Stimulated activated CD4-positive, alpha-beta T cell treated with anti-CD3 and anti-CD28 coated beads, Interleukin-15, amount 100 ng/mL, for 24 hours (primary cell): ENCODE measurements at places on chromosomes 6 and 20.

GRCh38 chr6:13013681-13014503, 297.3 kb downstream of the PHACTR1 start:
- peak; percentile 3 for DNase-seq

DNA sequence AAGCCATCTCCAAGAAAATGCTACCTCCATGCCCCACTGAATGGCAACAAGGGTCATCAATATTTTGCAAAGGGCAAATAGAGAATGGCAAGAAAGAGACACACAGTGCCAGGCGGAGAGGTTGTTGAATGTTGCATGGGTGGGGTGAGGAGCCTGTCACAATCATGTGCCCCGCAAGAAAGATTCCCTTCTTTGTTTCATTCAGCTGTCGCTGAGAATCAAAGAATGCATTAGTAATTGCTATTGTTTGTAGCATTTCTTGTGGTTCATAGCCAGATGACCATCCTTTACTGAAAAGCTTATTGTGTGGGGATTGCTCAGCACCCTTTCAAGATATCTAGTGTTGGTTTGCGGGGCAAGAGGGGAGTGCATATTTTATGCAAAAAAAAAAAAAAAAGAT, 166.5 kb upstream of the QKI start:
- no peak for DNase-seq

DNA sequence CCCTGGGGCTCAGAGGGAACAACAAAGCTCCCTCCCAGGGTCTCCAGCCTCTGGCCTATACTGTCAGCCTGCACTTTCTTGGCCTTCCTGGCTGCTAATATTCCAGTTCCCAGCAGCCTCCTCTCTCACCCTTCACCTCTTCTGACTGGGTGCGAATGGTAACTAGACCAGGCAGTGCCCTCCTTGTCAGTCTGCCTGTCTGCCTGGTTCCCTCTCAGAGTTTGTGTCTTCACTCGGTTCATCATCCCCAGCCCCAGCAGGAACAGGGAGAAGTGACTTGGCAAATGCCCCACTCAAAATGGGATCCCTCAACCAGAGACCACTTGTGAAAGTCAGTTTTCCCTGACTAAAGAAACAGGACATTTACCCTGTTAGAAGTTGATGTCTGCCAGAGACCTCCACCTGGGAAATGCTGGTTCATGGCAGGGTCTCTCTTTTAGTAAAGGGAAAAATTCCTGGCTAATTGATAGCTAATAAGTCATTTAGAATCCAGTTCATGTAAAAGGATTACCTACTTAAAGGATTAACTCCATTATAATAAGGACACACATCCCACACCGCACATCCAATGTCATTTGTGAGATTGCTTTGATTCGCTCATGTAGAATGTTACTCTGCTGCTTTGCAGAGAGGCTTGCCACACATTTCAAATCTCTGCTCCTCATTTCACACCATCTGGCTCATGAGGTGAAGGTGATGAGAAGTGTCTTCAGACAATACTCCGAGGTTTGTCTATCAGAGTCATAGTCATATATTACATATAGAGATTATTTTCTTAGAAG, 18.6 kb upstream of the MICB start:
- no peak for DNase-seq

GRCh38 chr20:19714579-19714840, 43.5 kb upstream of the RIN2 start:
- DNase-seq: no peak

GRCh38 chr20:57760698-57761412, 51.0 kb upstream of the PMEPA1 start:
- no peak for DNase-seq

- no peak for DNase-seq
Observed at GRCh38 chr6:140138311-140139010, 764.0 kb upstream of the CITED2 start.

DNA sequence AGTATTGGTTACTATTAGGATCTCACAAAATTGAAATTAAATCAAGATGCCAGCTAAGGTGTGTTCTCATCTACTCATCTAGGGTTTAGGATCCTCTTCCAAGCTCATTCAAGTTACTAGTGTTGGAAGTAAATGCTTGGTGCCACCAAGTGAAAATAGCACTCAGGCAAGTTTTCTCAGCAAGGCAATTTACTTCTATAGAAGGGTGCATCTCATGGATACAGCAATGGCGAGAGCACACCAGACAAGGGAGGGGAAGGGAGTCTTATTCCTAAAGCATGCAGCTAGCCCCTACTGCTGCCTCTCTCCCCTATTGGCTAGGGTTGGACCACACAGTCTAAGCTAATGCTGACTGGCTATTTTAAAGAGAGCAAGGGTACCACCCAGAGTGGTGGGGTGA, 23.0 kb upstream of the FAM8A1 start:
- DNase-seq: no peak

DNA sequence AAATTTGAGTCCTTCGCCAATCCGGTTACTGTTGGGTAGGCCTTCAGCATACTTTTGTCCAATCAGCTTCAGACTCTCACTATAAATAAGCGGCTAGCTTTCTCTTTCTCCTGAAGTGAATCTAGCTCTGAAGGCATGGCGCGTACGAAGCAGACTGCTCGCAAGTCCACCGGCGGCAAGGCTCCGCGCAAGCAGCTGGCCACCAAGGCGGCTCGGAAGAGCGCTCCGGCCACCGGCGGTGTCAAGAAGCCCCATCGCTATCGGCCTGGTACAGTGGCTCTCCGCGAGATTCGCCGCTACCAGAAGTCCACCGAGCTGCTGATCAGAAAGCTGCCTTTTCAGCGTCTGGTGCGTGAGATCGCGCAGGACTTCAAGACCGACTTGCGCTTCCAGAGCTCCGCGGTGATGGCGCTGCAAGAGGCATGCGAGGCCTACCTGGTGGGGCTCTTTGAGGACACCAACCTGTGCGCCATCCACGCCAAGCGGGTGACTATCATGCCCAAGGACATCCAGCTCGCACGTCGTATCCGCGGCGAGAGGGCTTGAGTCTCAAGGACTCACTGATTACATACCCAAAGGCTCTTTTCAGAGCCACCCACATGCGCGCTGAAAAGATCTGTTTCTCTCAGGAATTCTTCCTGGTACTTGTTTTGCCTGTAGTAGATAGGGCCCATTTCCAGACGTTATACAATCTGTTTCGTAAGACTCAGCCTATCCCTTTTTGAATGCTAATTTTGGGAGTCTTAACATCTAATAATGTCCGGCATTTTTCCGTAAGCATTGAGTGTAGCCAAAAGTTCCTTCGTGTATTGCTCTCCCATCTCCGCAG, 102.0 kb downstream of the OR2B2 start:
- peak; percentile 74 for DNase-seq

GRCh38 chr6:37812841-37813240, 6.7 kb upstream of the ZFAND3 start:
- no peak for DNase-seq

DNA sequence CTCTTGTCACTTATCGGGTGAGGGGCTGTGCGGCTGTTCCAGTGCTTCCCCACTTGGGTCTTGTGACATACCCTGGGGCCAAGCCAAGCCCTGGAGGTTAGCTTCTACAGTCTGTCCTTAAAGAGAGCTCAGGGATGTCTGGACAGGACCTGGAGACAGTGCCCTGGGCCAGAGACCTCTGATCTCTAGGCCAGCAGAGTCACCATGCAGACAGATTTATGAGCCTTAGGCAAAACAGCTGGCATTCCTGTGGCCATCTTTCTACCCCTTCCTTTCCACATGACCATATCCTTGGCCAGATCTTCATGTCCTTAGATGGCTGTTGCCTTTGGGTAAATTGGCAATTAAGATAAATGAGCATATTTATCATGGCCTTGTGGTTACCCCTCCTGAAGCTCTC, 678.6 kb downstream of the MAFB start:
- DNase-seq: no peak

DNA sequence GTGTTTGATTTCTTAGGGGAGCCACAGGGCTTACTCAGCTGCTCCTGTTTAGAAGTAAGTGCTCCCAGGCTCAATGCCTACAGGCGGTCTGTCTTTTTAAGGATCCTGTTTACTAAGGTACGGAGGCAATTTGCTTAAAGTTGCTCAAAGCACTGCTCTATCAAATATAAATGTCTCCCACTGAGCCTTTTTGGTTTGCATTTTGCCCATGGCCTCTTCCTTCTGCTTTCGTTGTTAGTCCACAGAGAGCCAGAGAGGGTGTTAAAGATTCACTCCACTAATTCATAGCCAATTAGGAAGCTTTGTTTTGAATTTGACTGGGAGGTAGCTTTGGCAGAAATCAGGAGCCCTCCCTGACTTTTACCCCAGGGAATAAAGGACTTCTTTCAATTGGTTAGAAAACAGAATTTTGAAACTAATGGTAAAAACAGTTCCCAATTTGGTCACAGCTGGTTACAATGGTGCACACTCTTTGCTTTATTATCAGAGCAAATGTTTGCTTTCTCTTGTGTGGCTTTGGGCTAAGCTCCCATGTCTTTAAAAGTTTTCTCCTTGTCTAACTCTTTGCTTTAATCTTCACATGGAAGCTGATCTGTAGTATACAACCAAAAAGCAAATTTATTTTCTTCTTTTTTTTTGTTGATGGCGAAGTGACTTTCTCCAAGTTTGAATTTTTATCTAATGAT, 126.2 kb downstream of the IMPG1 start:
- DNase-seq: no peak

DNA sequence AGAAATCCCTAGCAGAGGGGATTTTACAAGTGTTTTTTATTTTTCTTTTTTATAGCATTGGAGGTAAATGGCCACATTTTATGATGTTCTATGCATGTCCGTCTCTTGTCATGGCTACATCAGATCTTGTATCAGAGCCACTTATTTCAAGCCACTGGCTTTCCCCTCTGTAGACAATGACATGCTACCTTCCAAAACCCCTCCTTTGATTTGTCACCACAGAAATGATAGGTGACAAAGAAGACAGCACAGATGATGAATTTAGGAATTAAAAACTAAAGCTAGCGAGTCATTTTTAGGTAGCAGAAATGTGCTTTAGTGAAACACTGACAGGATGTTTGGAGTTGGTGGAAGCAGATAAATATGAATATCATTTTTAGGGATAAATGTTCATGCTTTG, 20.8 kb downstream of the PLCB1 start:
- DNase-seq: no peak

GRCh38 chr6:158328952-158329351, 16.7 kb downstream of the TULP4 start:
- DNase-seq: no peak

DNA sequence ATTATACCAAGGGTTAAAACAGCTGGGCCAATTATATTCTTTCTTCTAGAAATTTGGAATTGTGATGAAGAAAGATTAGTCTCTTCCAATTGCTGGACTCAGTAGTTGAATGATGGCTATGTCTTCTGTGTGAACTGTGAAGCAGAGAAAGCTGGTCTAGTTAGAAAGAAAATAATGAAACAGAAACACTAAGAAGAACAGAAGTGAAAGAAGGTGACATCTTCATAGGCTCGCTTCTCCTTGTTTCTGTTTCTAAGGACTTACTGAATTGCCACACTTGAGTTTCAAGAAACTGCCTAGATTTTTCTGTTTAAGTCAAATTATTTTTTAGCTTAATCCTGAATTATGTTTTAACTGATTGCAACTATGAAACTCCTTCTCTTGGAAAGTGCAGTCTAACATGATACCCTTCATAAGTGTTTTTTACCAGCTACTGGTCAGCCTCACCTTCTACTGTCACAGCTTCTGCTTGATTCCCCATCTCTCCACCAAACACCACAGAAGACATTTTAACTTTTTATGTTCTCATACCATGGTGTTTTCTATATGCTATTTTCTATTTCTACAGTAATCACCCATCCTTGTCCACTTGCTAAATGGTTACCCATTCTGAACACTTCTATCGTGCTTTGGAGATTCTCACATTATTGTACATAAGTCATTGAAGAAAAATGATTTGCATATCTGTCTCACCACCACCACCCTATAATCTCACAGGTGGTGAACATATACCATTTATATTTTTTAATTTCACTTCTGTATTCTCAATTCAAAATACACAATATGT, 268.8 kb downstream of the GRIK2 start:
- no peak for DNase-seq

DNA sequence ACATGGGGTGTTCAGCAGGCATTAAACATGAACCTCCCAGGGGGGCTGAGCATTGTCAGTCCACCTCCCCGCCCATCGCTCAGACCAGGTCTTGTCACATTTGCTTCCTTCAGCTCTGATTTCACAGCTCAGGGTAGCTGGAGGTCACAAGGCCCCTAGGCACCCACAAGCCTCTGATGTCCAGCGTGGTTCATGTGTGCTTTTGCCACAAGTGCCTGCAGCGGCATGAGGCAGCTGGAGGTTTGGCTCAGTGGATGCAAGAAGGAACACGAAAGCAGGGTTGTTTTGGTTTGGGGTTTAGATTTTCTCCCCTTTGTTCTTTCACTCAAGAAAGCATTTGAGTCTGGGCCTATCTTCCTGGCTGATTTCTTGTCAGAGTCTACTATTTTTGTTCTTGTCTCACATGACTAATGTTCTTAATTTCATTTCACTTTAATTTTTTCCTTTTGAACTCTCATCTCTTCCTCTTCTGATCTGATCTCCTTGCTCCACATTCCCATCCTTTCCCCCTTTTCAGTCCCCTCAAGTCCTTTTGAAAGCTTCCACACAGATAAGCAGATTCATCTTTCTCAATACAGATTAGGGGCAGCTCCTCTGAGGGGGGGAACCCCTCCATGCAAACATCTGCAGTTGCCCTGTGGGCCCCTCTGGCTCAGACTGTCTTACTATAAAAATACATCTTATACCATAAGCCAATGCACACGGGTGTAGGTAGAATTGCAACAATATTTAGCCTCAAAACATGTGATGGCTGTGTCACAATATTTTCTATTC, 68.1 kb upstream of the CEP85L start:
- DNase-seq: peak; percentile 50

GRCh38 chr20:35333606-35334005, 41.4 kb upstream of the FAM83C start:
- no peak for DNase-seq

DNA sequence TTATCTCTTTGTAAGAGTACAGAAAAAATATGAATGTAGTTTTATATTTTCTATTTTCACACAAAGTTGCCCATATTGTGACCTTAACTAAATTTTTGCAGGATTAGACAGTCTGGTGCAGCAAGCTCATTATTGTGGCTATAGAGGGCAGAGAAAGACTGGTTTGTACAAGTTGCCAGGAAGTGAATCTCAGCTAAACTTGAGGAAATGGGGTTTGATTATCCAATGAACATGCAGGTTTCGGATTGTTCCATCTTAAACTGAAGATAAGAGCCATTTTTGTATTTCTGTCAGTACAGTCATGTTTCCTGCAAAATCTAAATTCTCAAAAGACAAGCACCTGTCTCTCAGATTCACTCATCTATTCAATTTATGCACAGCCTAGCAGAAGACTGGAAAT, 390.9 kb downstream of the MMUT start:
- DNase-seq: no peak
